ENCODE measurements at places on chromosomes 7 and 10.

DNA sequence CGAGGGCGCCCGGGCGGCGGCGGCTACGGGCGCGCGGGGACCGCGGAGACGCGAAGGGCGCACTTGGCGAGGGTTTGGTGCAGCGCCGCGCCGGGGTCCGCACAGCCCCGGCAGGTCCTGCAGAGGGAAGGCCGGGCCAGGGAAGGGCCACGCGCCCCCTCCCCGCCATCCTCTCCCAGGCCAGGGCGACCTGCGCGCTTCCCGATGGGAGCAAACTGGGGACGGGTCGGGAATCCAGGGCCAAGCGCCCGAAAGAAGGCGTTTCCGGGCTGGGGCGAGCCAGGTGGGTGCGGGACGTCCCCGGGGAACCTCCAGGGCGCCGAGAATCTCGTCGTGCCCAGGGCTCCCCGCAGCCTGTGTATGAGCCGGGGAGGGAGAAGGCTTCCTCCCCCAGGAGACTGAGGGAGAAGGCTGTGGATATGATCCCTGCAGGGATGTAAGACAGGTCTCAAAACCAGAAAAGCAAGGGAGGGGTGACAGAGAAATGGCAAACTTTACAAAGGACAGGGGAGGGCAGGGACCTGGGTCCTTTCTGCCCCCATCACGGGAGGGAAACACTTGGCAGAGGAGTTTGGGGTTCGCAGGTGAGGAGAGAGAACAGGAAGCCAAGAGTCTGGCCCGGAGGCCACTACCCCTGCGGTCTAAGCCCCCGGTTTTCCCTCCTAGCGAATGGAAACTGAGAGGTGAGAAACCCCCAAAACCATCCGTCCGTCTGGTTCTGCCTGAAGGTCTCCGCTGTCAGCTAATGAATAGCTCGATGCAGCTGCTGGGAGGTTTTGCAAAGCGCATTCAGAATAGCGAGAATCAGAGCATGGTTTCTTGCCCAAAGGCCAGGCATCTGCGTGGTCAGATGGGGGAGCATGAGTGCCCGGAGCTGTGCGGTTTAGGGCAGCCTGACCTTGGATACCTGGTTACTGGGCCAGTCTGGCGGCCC lies 674 bp downstream of the AMZ1 start:
- no peak for DNase-seq

DNA sequence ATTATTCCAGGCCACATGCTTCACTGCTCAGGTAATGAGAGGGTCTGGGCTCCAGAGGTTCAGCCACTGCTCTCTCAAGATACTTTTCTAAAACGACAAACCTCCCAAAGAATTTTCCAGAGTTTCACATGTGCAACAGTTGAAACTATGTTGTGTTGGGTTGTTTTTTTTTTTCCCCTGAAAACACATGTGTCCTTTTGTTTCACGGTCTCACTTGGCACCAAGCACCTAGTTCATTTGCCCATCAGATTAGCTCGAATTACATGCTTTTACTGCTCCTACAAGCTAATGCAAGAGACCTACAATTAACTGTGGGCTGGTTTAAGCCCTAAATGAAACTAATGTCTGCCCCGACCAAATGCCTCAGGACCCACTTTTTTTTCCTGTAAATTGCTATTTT lies 313.3 kb downstream of the FGFR2 start:
- DNase-seq = no peak

GRCh38 chr10:88017781-88018180 lies 154.4 kb downstream of the PTEN start:
- DNase-seq = no peak

GRCh38 chr10:52066383-52066782 lies 247.7 kb upstream of the DKK1 start:
- DNase-seq = no peak

- DNase-seq = no peak
These were observed 9.4 kb upstream of the TAS2R16 start for GRCh38 chr7:123004931-123005330.
